ENCODE measurements at places on chromosomes 16 and 17. TPM values are rescaled to one million over a fixed set of nuclear protein-coding genes. Genes with fewer than 3 reads are reported as not detected.

- no peak for DNase-seq
These were observed 31.8 kb upstream of the TENT4B start for GRCh38 chr16:50121278-50121677.

GRCh38 chr16:78677181-78677731, 577.8 kb downstream of the WWOX start:
- no peak for DNase-seq

- DNase-seq: no peak
These were observed 92.2 kb downstream of the SOCS1 start for GRCh38 chr16:11163761-11164261.

DNA sequence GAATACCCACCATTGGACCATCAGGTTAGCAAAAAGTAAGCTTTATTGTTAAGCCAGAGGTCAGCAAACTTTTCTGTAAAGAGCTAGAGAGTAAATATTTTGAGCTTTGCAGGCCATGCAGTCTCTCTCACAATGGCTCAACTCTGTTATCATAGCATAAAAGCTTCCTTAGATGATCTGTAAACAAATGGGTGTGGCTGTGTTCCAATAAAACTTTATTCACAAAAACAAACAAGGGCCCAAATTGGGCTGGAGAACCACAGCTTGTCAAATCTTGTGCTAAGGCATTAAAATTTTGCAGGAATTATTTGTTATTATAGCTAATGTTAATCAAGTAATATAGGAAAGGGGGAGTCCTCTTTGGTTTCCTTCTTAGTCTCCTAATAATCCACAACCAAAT, 153.6 kb downstream of the GRIN2A start:
- DNase-seq: no peak

- no peak for DNase-seq
These were observed 31.3 kb downstream of the TBC1D3B start for GRCh38 chr17:36144981-36145729.

DNA sequence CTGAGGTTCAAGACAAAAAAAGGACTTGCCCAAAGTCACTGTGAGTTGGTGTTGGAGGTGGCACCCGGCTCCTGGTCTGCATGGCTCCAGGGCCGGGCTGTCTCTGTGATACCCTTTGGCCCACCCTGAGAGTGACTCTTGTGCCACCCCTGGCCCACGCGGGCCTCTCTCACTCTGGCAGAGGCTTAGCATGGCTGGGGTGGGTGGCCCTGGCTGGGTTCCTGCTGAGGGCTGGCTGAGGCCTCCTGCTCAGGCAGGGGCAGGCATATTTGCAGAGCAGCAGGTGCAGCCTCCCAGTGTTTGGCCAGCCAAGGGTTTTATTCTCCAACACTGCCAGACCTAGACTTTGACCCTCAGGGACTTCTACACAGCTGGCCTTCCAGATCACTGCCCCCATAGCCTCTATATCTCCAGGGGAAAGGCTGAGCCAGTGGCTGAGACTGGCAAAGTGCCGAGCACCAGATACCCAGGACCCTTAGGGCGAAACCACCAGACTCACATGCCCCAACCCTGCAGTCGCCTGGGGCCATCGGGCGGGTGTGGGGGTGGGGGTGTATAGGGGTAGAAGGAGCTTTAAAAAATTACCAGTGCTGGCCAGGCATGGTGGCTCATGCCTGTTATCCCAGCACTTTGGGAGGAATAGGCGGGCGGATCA, 21.5 kb upstream of the ADGRG1 start:
- DNase-seq: no peak

The PDIA2 gene
- not detected for total RNA-seq

DNA sequence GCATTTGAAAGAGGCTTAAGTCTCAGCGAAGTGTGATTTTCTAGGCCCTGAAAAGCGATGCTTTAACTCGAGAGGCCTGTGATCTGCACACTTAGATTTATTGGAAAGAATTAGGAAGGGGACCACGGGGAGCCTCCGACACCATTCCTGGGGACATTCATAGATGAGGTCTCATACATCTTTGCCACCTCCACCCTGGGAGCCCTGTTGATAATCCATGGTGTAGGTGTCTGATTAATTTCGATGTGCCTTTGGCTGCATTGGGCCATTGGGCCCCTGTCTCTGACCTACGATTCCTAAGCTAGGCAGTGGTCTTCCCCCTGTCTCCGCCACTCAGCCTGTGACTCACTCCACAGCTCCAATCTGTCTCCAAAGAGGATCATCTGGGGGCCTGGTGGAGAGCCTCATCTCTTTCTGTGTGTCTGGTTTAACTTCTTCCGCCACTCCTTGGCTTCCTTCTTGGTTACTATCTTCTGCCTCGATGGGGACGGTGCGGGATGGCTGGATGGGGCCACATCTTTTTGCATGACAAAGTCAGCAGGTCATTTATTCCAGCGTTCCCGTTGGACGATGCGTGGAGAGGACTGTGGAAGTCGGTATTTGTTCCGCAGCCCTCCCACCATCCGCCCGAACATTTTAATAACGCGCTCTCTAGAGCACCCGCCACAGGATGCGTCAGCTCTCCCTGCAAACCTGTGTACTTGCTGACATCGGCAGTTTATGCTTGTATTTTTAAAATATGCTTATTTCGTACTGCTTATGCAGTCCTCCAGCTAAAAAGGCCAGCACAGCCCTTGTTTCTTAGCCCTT, 109.3 kb downstream of the IRX3 start:
- DNase-seq: no peak

The KRTAP4-1 gene
- not detected for total RNA-seq

DNA sequence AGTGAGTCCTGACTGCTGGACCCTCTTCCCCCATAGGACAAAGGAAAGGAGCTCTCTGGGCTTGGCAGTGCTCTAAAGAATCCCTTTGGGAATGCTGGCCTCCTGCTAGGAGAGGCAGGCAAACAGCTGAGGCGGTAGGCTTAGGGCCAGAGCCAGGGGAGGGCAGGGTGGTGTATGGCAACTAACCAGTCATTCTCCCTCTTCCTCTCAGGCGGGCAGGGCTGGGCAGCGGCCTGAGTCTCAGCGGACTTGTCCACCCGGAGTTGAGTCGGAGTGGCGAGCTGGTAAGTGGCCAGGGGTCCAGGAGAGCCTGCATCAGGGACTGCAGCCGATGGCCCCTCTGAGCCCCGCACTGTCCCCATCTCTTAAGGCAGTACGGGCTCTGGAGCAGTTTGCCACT, 4.4 kb downstream of the ACADVL start:
- no peak for DNase-seq

The HASPIN gene
- total RNA-seq: 0.70 TPM

- no peak for DNase-seq
These were observed 3.0 kb downstream of the LASP1 start for GRCh38 chr17:38872671-38873385.

GRCh38 chr16:16036359-16036792, 87.0 kb downstream of the ABCC1 start:
- DNase-seq: no peak

The CLDN9 gene
- total RNA-seq: 0.34 TPM

DNA sequence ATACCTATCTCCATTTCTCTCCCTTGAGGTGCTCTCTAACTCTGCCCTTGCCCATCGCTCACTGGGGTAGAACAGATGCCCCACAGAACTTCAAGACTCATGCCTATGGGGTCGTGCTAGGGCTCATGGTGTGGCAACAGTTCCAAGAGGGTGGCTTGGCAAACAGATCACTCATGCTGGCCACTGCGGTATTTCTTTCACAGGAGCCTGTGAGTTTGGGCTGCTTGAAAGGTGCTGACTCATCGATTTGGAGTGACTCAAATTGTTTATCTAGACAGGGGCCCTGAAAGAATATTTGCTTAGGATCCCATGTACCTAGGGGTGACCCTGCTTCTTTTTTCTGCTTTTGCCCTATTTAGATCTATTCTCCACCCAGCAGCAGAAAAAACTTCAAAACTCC, 69.9 kb downstream of the IRX5 start:
- DNase-seq: no peak

The ACSM2A gene
- not detected for total RNA-seq

The DHRS7B gene
- 10.3 TPM for total RNA-seq

DNA sequence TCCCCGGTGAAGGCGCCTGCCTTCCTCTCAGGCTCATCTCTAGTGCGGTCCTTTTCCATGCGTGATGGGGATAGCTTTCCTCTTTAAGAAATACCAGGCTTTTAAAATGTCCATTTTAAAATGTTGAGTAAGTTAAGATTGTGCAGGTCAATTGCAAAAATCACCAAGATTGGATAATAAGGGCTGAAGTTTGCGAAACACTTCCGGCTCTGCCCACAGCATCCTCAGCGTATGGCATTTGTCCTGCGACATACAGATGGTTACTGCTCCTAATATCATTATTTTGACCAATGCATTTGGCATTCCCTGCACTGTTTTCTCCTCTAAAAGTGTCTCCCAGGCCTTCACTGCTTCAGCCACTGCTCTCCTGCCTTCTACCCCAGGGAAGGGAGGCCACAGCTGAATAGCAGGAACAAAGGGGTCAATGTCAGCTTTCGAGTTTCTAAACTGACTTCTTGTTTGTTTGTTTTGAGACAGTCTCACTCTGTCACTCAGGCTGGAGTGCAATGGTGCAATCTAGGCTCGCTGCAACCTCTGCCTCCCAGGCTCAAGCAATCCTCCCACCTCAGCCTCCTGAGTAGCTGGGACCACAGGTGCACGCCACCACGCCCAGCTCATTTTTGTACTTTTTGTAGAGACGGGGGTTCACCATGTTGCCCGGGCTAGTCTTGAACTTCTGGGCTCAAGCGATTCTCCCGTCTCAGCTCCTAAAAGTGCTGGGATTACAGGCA, 91.9 kb downstream of the CRISPLD2 start:
- DNase-seq: no peak

GRCh38 chr17:17830740-17831207, 6.0 kb downstream of the SREBF1 start:
- DNase-seq: no peak

The KRT16 gene
- total RNA-seq: not detected

DNA sequence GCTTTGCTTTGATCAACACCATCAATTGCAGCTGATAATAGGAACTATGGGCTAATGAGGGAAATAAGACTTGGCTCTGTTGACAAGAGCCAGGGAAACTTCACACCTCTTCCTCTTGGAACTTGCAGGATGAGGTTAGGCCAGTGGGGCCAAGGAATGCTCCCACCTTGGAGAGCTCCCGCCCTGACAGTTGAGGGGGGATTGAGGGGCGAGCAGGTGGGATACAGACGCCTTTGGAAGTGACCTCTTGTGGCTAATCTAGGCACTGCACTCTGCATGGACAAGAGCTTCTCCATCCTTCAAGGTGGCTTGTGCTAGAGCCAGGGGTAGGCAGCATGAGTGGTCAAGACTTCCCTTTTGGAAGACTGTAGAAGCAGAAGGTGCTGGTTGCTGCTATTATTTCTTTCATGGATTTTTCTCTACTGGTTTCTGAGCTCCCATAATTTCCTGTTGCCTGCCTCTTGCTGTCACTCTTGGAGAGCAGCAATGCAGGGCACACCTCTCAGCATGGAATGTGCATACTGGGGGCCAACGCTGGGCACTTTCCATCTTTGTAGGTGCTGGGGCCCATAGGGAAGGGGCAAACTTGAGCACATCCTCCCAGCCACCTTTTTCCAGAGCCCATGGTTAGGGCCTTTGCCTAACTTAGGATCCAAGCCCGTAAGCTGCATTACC, 2.3 kb upstream of the PHF12 start:
- peak; percentile 76 for DNase-seq

DNA sequence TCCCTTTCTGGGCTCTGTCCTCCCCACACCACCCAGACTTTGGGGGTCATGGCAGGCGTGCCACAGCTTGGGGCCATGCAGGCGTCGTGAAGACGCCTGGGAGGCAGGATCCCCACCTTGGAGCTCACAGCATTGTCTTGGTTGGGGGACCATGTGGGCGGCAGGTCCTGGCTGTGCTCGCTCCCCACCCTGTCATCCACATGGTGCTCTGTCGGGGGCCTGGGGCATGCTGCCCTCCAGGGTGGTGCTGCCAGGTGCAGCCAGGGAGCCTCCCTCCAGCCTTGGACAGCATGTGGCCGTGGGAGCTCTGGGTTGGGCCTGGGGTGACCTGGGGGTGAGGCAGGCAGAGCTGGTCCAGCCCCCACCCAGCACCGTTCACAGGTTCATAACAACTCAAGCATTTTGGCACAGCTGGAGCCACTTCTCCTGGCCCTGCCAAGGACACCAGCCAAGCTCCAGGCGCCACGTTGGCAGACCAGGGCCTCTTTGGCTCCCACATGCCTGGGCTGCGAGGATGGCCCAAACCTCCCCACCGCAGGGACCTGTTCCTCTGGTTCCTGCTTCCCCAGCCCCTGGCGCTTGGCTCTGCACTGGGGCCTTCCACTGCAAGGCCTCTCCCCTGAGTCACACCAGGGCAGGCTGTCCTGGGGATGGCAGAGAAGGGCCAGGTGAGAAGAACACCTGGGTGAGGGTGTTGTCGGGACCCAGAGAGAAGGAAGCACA, 15.1 kb upstream of the ATP6V0C start:
- no peak for DNase-seq

DNA sequence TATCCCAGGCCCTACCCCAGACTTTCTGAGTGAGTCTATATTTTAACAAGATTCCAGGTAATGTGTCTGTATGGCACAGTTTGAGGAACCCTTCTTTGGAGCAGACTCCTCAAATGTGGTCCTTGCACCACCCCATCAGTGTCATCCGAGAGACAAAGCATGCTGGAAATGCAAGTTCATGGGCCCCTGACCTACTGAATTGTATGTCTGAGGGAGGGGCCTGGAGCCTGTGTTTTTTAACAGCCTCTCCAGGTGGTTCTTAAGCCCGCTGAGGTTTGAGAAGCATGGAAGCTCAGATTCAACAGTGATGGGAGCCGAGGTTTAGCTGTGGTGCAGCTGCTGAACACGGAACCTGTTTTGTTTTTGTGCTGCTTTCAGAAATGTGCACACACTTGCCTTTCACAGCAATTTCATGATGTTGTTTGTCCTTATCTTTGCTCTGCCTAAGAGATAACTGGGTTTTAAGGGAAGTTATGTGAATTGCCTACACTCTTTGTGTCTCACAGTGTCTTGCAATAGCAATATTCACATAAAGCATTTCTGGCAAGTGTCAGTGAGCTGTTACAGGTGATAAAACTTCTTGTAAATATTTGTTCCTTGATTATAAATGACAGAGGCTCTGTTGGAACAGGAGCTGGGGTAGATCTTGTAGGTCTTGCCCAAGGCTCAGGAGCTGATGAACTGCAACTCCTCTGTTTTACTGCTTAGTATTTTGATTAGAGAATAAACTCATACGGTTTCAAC, 32.0 kb upstream of the IL34 start:
- no peak for DNase-seq

DNA sequence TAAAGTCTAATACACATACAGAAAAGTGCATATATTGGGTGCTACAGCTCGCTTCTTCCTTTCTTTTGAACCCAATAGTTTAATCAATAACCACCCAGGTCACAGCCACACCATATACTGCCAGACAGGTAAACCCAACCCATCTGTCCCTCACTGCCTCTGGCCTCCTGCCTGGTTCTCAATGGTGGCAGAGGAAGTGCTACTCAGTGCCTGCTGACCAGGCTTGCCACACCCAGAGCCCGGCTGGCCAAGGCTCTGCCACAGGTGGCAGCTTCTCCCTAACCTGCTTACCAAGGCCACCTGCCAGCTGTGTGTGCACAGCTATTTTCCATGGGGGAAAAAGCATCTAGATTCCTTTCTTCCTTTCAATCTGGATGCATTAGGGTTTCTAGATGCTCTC, 584 bp downstream of the PMP22 start:
- no peak for DNase-seq

- DNase-seq: no peak
These were observed 19.5 kb downstream of the MARVELD3 start for GRCh38 chr16:71645450-71645849.

The NME1 gene
- 14.7 TPM for total RNA-seq
